ENCODE measurements at places on chromosomes 7 and 10. TPM values are rescaled to one million over a fixed set of nuclear protein-coding genes. Genes with fewer than 3 reads are reported as not detected.

DNAJC12 gene
- 11.0 TPM for total RNA-seq

HMX3 gene
- not detected for total RNA-seq

HIP1 gene
- total RNA-seq = 14.8 TPM

OR2A14 gene
- not detected for total RNA-seq

UBE2D1 gene
- 14.9 TPM for total RNA-seq

ZNF248 gene
- total RNA-seq = 11.2 TPM

TMEM26 gene
- total RNA-seq = not detected

NODAL gene
- not detected for total RNA-seq

LOXL4 gene
- total RNA-seq = not detected

PTPRN2 gene
- total RNA-seq = 1.1 TPM

FAM24B gene
- total RNA-seq = 15.6 TPM

CTTNBP2 gene
- not detected for total RNA-seq

TLX1 gene
- not detected for total RNA-seq

PKD1L1 gene
- total RNA-seq = 0.11 TPM

OGDHL gene
- total RNA-seq = 3.7 TPM

TMEM225B gene
- total RNA-seq = 1.3 TPM

BMI1 gene
- total RNA-seq = 64.2 TPM

ANLN gene
- total RNA-seq = 38.0 TPM

Data from activated T-helper 2 cell treated with anti-CD3 and anti-CD28 coated beads, Interferon-gamma antibody, Interleukin-2, Interleukin-4, amounts not matched to agents 10 μg/mL and 5 μg/mL and 100 μg/mL, durations not matched to agents 14 hours and 24 hours and 36 hours (primary cell).